COR-L47 (cell line): ENCODE measurements at places on chromosomes 11 and 22.

GRCh38 chr22:17119481-17120202 is 1.5 kb downstream of the TMEM121B start:
- DNase-seq, result no peak

- DNase-seq, result no peak
Observed at GRCh38 chr11:62508336-62509058, 38.1 kb downstream of the AHNAK start.

DNA sequence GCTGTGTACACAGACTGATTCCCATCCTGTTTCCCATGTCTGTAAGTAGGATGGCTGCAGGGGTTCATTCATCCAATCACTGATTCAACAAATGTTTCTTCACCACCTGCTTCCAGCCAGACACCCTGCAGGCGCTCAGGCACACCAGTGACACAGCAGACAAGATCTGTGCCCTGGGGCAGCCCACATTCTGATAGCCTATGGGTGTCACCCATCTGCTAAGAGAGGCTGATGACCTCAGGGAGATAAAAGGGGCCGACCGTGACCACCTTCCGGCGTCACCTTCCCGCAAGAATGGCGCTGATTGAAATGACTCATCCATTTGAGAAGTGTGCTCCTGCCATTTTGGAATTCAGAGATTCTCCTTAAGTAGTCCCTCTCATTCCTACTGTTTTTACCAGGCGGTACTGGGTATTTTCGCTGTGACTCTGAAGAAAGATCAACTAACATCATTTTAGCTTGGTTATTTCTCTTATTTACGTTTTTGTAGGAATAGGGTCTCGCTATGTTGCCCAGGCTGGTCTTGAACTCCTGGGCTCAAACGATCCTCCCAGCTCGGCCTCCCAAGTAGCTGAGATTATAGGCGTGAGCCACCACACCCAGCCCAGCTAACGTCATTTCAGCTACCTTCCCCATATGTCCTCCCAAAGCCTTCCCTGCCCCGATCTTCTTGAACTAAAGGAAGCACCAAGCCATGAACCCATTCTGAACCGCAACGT is 73.2 kb upstream of the BID start:
- DNase-seq, result no peak

DNA sequence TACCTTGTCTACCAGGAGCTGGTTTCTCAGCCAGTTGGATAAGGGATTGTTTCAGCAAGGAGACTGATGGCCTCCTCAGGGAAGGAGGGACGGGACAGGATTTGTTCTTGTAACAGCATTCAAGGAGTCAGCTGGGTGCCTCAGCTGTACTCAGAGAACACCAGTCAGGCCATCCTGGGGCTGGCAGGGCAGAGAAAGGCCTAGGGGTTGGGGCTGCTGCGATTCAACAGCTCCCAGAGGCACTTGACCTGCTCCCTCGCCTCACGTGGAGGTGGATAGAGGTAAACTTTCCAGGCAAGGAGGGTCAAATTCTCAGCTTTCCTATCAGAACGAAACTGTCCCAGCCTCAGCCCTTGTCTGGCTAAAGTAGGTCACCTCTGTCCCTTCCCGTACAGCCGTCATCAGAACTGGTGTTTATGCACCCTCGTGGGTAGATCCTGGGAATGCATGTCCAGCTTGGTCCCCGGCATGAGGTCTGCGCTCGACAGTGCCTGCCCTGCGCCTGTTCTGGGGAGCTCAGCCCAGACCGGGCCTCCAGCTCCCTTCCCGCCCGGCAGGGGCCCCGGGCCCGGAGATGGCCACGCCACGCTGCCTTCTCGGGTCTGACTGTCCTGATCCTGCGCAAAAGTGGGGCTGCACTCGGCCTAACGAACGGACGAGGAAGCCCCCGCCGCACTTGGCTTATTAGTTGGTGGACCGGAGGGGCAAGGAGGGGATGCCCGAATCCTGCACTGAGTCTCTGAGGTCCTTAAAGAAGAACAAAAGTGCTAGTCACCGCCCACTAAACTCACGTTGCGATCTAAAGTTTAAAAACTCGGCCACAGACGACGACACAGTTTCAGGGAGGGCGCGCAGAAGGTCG is 762 bp upstream of the CCDC134 start:
- no peak for DNase-seq

- DNase-seq, result no peak
Observed at GRCh38 chr11:33959855-33960400, 68.1 kb upstream of the LMO2 start.

- DNase-seq, result no peak
Observed at GRCh38 chr22:19981171-19981960, 35.3 kb downstream of the ARVCF start.

- DNase-seq, result peak; percentile 79
Observed at GRCh38 chr11:88016392-88017170, 158.7 kb downstream of the RAB38 start.

- DNase-seq, result no peak
Observed at GRCh38 chr11:96317985-96318384, 25.0 kb downstream of the MAML2 start.

GRCh38 chr11:118888398-118888797 is 4.7 kb downstream of the CXCR5 start:
- no peak for DNase-seq

DNA sequence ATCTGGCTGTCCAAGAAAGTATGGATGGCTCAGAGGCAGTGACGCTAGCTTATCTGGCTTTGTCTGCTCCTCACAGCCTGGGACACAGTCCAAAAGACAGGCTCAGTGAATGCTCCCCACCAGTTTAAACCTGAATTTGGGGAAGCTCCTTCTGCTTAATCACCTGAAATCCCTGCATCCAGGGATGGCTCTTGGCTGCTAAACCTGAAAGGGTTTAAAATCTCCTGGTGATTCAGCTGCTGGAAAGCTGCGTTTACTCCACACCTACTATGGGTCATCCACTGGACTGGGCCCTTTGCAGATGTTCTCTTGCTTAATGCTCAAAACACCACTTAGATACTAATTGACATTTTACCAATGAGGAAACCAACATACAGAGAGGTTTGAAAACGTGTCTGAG is 302.0 kb upstream of the NARS2 start:
- no peak for DNase-seq

DNA sequence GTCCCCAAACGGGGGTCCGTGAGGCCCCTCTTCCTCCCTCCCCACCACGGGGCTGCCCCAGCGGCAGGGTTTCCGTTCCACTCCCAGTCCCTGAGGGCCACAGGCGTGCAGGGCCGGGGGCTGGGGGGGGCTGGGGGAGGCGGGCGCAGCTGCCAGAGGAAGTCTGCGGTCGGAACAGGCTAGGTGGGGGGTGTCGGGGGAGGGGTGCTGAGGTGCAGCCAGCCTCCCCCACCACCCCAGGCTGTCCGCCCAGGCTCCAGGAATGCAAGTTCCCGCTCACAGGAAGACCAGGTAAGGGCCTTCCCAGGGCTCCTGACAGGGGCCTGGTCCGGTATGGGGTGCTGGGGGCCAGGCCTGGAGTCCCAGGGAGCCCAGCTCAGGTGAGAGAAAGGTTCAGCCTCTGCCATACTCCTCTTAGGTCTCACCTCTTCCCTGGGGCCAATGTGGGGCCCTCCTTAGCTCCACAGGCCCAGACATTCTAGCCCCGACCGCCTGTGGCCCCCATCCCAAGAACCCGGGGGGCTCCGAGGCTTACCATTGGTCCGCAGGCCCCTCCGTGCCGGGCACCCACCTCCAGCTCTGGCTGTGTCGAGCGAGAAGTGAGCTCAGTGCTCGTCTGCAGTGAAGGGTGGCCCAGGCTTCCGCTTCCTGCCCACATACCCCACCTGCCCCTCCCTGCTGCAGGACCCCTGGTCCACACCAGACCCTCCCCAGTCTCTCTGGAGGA is at the start of gene PTPRCAP:
Gene PTPRCAP, minus strand, starts transcription at position 601 of the 727 bp plus-strand sequence. Its CDS starts 63 bp downstream, at position 538.
- no peak for DNase-seq

GRCh38 chr22:31602259-31602952 is 59.6 kb downstream of the PISD start:
- no peak for DNase-seq

- no peak for DNase-seq
Observed at GRCh38 chr11:69120096-69120875, 35.4 kb upstream of the SMIM38 start.

GRCh38 chr11:109309153-109309552 is 112.8 kb upstream of the C11orf87 start:
- DNase-seq, result peak; percentile 12

DNA sequence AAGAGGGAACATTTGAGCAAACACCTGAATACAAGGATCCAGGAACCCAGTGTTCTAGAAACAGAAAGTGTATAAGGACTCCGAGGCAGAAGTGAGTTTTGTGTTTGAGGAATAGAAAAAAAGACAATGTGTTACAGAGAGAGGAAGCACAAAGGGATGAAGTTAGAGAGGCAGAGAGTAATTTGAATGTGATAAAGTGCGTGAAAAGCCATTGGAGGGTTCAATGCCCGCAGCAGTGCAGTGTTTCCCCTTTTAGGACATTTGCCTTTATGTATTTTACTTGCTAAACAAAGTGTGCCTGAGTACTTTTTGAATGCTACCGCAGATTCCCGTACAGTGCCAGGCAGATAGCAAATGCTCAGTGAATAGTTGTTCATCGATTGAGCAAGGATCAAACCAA is 508.5 kb downstream of the RAB38 start:
- DNase-seq, result no peak

DNA sequence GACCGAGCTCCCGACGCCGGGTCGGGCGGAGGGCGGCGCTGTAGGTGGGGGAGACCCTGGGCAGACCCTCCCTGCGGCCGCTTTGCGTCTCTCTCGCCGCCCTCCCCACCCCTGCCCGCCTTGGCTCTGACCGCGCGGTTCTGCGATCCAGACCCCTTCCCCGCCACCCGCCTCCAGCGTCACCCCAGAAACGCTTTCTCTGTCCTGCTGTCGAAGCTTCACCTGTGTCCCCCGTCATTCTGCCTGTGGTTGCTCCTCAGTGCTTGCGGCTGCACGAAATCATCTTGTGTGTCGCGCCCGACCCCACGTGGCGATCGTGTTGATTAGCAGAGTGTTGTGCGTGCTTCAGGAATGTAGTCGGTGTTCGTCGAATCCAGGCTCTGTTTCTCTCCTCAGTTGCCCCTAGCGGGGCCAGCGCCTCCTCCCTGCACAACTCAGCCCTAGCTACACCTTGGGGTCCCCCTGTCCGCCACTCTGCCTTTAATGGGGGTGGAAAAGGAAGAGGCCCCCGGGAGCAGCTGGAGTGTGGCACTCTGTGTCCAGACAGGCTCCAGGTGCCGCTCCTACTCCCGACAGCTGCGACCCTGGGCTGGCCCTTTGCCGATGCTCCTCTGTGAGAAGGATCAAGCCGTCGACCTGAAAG is 851 bp downstream of the PTDSS2 start:
- DNase-seq, result peak; percentile 64

DNA sequence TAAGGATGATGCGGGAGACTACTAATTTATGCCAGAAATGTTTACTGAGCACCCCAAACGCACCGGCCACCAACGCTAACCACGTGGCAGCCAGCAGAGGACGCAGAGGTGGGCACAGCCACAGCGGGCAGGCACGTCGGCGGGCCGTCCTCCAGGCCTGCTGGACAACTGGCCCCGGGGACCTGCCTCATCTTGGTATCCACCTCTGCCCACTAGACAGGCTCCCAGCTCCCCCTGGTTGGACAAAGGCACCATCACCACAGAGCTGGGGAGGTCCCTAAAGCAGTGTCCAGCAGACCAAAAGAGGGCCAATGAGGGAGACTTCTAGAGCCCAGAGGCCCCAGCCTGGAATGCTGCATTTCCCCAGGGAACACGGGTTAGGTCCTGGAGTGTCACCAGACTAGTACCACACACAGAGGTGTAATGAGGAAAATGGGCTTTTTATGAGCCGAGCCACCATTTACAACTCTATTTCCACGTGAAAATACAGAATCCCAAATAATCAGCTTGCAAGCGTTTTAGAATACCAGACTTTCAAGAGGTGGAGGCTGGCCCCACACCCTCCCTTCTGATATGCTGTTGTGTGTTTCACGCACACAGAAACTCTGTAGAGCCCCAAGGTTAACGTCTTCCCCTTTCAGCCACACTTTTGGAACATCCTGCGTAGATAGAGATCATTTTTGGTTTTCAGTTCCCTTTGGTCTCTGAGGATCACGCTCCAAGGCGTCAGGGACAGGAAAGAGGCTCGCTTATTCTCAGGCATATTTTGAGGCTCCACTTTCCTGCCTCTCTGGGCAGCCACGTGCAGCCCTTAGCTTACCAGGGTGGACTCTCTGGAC is 23.7 kb upstream of the BID start:
- DNase-seq, result no peak

- DNase-seq, result no peak
Observed at GRCh38 chr11:45253640-45254039, 32.5 kb downstream of the SYT13 start.

DNA sequence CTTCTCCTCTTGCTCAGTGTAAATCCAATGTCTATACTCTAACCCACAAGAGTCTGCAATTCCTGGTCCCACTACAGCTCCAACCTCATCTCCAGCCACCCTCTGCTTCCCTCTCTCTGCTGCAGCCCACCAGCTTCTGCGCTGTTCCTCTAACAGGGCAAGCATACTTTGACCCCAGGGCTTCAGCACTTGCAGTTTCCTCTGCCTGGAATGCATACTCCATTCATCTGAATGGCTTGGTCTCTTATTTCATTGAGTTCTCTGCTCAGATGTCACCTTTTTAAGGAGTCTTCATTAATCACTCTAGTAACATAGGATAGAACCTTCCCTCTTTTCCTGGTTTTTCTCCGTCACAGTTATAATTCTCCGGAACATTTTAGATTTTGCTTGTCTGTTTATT is 141.6 kb downstream of the BUD13 start:
- DNase-seq, result no peak

GRCh38 chr11:124747406-124748099 is 4.5 kb downstream of the VSIG2 start:
- no peak for DNase-seq

- DNase-seq, result no peak
Observed at GRCh38 chr11:45919806-45920530, 2.3 kb upstream of the PEX16 start.

DNA sequence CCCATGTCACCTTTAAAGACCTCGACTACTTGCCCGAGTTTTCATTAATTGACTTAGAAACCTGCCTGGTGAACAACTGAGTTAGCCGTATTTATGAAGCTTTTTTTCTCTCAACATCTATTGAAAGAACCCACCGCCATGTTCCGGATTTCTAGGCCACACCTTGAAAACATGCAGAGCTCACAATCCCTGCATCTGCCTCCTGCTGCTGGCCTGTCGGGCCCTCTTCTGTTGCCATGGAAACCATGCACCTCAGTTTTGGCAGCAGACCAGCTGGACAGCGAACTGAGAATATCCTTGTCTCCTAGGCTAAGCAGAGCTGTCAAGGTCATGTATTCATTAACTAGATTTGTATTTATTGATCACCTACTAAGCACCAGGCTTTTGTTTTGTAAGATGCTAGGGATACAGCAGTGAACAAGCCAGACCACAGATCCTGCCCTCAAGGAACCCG is 4.3 kb upstream of the PATZ1 start:
- DNase-seq, result peak; percentile 87

GRCh38 chr11:970319-970871 is 44.7 kb downstream of the AP2A2 start:
- DNase-seq, result no peak
